KBM-7 (cell line): ENCODE measurements at places on chromosomes 6 and 20.

DNA sequence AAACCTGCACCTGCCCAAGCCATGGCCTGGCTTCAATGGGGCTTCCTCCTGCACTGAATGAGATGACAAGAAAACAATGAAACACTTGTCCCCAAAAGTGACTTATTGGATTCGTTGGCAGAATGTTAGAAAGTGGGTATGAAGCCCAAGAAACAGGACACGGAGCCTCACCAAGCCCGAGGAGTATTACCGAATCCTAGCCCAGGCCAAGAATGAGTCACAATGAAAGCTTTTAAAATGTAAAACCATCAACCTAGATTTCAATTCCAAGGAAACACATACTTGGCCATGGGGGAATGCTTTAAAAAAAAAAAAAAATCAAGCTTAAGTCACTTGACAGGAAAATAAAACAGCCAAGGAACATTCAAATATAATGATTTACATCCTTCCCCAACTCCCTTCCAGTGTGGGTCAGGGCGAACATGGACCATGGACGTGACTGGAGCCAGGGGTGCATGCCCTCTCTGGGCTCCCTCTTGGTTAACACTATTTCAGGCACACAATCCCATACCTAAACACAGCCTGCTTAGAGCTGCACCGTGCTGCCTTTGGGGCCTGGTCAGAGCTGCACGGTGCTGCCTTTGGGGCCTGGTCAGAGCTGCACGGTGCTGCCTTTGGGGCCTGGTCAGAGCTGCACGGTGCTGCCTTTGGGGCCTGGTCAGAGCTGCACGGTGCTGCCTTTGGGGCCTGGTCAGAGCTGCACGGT, 3.1 kb upstream of the STX16 start:
- no peak for DNase-seq

GRCh38 chr6:31764198-31764597, 1.7 kb downstream of the SAPCD1 start:
- no peak for DNase-seq

DNA sequence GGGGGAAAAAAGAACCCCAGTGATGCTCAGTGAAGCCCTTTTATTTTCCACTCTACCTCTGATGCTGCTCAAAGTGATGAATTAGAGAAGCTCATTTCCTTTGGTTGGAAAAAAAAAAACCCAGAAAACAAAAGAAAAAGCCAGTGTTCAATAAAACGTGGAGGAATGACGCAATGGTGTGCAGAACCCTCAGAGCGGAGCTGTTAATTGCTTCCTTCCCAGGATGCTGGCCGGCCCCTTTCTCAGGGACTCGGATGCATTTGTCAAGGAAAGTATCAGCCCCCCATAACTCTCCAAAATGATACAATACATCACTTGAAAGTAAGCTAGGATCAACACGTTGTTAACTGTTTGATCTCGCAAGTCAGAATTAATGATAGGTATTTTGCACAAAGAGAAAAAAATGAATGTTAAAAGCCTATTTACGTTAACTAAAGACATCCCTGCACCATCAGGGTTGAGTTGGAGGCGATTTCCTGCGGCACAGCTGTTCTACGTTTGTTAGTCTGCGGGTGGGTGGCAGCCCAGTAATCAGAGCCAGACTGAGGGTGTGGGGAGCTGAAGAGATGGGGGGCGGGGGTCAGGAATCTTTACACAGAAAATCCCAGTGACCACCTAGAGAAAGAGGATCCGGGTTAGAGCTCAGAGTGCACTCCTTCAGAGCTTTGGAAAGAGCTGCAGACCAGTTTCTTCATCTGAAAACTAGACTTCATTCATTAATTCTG, 132.4 kb downstream of the BMP7 start:
- DNase-seq = no peak

DNA sequence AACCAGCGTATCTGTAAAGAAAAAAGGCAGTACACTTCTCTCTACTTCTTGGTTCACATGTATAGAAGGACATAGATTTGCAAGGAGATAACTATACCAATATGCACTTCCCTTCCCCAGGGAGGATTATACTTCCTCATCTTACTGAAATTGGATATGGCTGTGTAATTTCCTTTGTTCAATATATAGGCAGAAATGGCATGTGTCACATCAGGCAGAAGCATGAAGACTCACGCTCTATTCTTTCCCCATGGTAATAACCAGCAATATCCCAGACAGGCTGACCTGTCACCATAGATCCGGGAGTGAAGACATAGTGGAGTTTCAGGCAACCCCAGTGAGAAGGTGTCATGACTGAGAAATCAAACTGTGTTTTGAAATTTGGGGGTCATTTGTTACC, 518.3 kb downstream of the KIF16B start:
- peak; percentile 30 for DNase-seq

- DNase-seq = peak; percentile 29
These were observed 71.3 kb downstream of the ATXN1 start for GRCh38 chr6:16689788-16690607.

- DNase-seq = peak; percentile 37
These were observed 31.4 kb downstream of the COL11A2 start for GRCh38 chr6:33160728-33161344.

DNA sequence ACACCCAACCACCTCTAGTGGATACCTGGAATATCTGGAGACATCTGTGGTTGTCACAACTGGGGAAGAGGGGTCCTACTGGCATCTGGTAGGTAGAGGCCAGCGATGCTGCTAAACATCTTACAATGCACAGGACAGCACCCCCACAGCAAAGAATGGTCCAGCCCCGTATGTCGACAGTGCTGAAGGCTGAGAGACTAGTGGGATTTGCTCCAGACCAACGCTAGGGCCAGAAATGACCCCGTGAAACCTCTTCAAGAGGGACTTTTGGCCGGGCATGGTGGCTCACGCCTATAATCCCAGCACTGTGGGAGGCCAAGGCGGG, 7.2 kb downstream of the PREX1 start:
- no peak for DNase-seq

DNA sequence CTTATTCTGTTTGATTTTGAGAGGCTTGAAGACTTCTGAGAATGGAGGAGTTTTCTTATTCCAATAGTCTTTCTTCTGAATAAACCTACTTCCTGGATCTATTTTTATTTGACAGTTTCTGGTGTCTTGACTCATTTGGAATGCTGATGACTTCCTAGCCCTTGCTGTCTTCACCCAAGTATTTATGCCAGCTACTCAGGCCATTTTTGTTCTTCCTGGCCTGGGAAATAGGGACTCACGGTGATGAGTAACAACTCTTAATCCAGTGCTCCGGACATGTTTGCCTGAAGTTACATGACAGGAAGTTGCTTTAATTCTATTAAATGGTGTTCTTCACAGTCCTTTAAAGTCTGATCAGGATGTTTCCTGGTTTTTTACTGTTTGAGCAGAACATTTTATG, 272.1 kb upstream of the EYS start:
- no peak for DNase-seq

GRCh38 chr6:150413781-150414281, 45.0 kb downstream of the IYD start:
- no peak for DNase-seq

- no peak for DNase-seq
These were observed 8.3 kb upstream of the ADRM1 start for GRCh38 chr20:62294516-62294915.

GRCh38 chr6:28335040-28335563, 846 bp downstream of the ZSCAN31 start:
- DNase-seq = no peak

- no peak for DNase-seq
These were observed 6.4 kb downstream of the SNPH start for GRCh38 chr20:1272368-1273100.

DNA sequence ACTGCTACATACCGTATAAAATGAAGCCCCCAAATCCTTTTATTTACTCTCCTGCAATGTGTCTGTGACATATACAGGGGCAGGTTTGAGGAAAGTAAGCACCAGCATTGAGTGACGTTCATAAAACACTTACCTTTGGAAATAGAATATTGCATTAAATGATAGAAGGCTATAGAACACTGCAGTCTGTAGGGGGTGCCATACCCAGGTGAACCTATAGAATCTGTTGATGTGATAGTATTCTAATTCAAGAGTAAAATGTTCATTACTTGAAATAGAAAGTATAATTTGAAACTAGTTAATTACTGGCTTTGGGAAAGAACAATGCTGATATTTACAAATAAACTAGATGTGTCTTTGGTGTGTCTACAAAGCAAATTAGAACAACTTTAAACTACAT, 47.0 kb upstream of the PRL start:
- DNase-seq = no peak

DNA sequence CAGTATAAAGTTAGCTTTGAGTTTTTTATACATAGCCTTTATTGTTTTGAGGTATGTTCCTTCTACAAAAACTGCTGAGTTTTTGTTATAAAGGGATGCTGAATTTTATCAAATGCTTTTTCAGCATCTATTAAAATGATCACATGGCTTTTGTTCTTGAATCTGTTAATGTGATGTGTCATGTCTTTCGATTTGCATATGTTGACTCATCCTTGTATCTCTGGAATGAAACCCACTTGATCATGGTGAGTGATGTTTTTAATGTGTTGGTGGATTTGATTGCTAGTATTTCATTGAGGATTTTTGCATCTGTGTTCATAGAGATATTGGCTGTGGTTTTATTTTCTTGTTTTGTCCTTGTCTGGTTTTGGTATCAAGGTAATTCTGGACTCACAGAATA, 24.7 kb upstream of the BLCAP start:
- DNase-seq = no peak

DNA sequence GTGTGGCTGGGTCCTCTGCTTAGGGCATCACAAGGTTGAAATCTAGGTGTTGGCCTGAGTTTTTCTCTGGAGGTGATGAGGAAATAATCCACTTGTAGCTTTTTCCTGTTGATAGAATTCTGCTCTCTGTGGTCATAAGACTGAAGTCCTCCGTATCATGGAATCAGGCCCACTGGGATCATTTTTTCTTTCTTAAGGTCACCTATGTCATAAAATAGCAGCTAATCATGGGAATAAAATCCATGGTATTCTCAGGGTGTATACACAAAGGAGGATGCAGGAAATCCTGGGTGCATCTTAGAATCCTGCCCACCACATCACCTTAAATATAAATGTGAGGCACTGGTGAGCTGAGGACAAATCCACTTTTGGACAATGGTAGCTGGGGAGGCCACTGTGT, 72.7 kb downstream of the PRDM1 start:
- DNase-seq = no peak

DNA sequence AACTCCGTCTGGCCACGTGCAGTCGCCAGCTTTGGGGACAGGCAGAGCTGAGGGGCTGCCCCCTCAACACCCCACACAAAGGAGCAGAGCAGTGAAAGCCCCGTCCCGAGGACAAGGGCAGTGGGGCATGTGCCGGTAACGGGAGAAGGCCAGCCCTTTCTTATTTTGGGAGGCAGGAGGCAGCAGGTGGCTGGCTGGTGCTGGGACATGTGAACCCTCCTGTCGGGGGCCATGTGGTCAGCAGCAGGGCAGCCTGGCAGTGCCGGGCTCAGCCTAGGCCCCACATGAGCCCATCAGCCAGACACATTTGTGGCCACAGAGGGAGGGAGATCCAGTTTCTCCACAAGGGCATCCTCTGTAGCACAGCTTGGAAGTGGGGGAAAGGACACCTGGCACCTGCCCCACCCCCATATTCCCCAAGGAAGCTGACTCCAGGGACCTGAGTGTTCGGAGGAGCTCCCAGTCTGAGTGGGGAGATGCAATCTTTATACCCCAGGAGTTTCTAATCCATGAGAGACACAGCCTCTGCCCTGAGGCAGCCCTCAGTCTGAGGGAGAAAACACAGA, 137.6 kb downstream of the MRPL14 start:
- no peak for DNase-seq

DNA sequence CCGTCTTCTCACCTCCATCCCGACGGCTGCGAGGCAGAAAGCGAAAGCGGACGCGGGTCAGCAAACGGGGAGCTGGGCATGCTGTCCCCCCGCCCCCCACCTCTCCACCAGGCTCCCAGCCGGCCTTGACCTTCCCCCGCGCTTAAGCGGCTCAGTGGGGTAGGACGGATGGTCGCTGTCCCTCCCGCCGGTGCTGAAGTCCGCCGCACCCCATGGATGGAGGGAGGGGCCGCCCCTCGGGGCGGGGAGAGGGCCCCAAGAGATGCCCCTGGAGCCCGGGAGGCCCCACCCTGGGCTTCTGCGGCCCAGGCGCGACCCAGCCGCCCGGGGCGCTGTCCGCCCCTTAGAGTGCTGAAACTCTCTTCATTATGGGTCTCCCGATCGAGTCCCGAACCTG, at the start of gene KCNB1:
KCNB1 (minus strand) TSS at position 48 of the 397 bp plus-strand sequence. CDS start 188 bp downstream, outside the sequence.
- DNase-seq = peak; percentile 69

- DNase-seq = no peak
These were observed 82.8 kb downstream of the TNFAIP3 start for GRCh38 chr6:137949686-137950390.

- DNase-seq = no peak
These were observed 22.0 kb downstream of the RNF146 start for GRCh38 chr6:127288705-127289104.

DNA sequence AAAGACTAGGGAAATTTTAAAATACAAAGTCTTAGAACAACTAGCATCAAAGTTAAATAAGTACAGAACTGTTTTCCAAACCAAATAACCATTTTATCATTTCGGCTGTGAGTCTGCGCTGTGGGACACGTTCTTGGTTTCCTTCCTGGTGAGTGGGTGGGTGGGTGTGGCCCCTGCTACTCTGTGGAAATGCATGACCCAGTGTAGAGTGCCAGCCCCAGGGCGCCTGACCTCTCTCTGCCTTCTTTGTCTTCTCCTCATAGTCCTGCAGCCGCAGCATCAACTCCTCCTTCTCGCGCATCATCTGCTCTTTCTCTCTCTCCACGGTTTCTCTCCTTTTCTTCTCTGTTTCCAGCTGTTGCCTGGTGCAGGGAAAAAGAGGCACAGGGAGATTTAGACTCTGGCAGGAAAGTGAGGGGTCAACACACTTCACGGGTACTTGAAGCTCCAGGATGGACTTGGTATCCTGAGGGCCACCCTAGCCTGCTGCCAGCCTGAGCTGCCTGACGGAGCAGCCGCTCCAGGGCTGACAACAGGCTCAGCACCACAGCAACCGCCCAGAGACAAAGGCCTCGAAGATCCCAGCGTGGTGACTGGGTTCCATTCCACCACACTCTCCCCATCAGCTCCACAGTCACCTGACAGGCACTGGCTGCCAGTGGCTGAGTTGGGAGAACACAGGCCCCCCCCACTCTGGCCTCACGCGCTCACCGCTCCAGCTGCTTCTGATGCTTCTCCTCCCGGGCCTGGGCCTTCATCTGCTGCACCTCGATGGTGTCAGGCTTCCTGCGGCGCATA, 48.4 kb downstream of the EZR start:
- no peak for DNase-seq

DNA sequence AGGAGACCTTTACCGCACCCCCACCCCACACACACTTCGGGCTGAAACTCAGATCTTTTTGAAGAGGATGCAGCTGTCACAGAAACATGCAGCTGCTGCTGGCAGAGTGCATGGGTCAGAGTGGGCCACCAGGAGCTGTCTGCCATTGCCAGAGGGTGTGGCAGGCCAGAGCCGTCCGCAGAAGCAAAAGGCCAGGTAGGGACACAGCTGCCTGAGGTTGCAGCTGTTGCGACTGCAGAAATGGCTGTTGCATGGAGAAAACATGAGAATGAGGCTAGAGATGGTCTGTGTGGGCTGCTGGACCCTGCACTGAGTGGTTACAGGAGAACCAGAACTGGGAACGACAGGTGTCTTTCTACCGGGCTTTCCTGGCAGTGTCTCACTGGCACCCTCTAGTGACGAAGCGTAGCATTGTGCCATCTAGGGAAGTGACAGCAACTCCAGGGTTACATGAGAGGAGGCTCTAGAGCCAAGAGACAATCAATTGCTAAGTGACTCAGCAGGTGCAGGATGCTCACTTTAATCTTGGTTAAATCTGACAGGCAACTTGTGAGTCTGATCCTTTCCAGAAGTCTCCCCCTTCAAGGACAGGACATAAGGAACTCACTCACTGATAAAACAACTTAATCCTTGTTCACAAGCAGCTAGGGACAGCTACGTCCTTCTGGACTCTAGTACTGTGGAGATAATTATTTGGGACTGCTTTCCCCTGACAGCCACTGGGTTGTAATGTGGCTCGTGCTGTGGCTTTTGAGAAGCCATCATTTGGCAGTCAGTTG, 29.1 kb upstream of the SERPINB9 start:
- DNase-seq = peak; percentile 91
